NCI-H1105 (cell line): ENCODE measurements at places on chromosomes 12 and 14.

GRCh38 chr14:25406818-25407217 is 356.9 kb upstream of the STXBP6 start:
- peak; percentile 38 for DNase-seq

- no peak for DNase-seq
Observed at GRCh38 chr12:12331244-12331771, 18.7 kb downstream of the MANSC1 start.

- no peak for DNase-seq
Observed at GRCh38 chr12:29733501-29733900, 50.2 kb downstream of the TMTC1 start.

GRCh38 chr12:52818388-52818787 is 4.5 kb upstream of the KRT4 start:
- DNase-seq, result no peak

- DNase-seq, result peak; percentile 77
Observed at GRCh38 chr14:99568567-99569560, 35.1 kb downstream of the CCDC85C start.

- no peak for DNase-seq
Observed at GRCh38 chr12:22105542-22105941, 59.5 kb downstream of the CMAS start.

GRCh38 chr12:34297790-34298164 is 275.5 kb downstream of the ALG10 start:
- no peak for DNase-seq

- no peak for DNase-seq
Observed at GRCh38 chr12:82756303-82756702, 69.6 kb downstream of the TMTC2 start.
